ENCODE measurements at places on chromosomes 12 and 14. TPM values are rescaled to one million over a fixed set of nuclear protein-coding genes. Genes with fewer than 3 reads are reported as not detected.

The PARPBP gene
- polyA plus RNA-seq: 6.7 TPM

DNA sequence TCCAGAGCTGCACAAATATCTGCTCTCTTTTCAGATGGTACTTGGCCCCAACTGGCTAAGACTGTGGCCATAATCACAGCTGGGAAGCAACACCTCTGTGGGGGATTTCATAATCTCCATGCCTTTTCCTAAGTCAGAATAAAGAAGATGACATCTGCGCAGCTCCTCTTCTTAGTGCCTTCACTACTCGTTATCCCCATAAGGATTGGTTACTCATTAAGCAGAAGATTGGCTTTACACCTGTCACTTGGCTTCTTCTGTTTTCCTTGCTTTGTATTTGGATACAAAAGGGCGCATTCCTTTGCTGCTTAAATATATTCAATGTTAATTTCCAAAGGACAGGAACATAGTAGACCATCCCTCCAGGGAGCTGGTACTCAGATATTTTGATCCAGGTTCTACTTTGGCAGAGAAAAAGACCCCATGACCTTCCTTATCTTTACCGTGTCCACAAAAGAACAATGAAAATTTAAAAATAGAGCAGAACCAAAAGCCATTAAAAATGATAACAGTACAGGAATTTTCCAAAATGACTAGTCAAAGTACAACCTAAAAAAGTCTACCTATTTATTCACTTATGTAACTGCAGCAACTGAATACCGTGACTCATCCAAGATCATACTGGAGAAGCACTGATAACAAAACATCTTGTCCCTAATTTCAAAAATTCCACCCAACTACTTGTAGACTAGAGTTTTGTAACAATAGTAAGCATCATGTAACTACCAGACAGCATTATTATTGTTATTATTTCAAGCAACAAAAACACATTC lies 352.3 kb upstream of the TMPO start:
- no peak overlapping the region for H3K4me3 ChIP-seq
- H3K27ac ChIP-seq: no peak overlapping the region
- no peaks in the 10 kb centered on the region for H3K36me3 ChIP-seq
- no peaks in the 10 kb centered on the region for H3K27me3 ChIP-seq
- no peaks in the 10 kb centered on the region for H3K4me1 ChIP-seq

DNA sequence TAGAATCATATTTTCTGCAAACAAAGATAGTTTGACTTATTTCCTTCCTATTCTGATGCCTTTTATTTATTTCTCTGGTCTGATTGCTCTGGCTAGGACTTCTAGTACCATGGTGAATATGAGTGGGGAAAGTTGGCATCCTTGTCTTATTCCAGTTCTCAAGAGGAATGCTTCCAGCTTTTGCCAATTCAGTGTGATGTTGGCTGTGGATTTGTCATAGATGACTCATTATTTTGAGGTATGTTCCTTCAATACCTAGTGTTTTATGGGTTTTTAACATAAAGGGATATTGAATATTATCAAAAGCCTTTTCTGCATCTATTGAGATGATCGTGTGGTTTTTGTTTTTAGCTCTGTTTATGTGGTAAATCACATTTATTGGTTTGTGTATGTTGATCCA lies 139.4 kb upstream of the CNTN1 start:
- no peak overlapping the region for H3K27ac ChIP-seq
- no peaks in the 10 kb centered on the region for H3K4me1 ChIP-seq
- DNase-seq: no peak
- H3K36me3 ChIP-seq: no peaks in the 10 kb centered on the region

- H3K27me3 ChIP-seq: no peaks in the 10 kb centered on the region
- peak overlapping the region; percentile 22 for H3K4me3 ChIP-seq
- H3K27ac ChIP-seq: no peak overlapping the region
- no peak for DNase-seq
- peaks cover 8% of the 10 kb centered on the region for H3K36me3 ChIP-seq
Measured at GRCh38 chr12:7937833-7938506, 2.0 kb upstream of the SLC2A3 start.
